Fibroblast of lung (primary cell): ENCODE measurements at places on chromosomes 6 and 20. TPM values are rescaled to one million over a fixed set of nuclear protein-coding genes. Genes with fewer than 3 reads are reported as not detected.

The CSTF1 gene
- polyA plus RNA-seq, result 55.2 and 68.6 TPM in 2 replicates

GRCh38 chr6:635233-635632 lies 21.7 kb downstream of the HUS1B start:
- no peaks in the 10 kb centered on the region for H3K36me3 ChIP-seq
- no peaks in the 10 kb centered on the region for H3K4me1 ChIP-seq
- no peaks in the 10 kb centered on the region for H3K27me3 ChIP-seq
- no peak overlapping the region for H3K27ac ChIP-seq
- no peak for DNase-seq

- no peaks in the 10 kb centered on the region for H3K36me3 ChIP-seq
- H3K27ac ChIP-seq, result no peak overlapping the region
- no peak overlapping the region for H3K4me3 ChIP-seq
- peaks cover 7% of the 10 kb centered on the region for H3K4me1 ChIP-seq
- H3K27me3 ChIP-seq, result no peaks in the 10 kb centered on the region
- peak; percentile 49 for DNase-seq
Observed at GRCh38 chr6:105804424-105804823, 281.7 kb upstream of the PRDM1 start.

DNA sequence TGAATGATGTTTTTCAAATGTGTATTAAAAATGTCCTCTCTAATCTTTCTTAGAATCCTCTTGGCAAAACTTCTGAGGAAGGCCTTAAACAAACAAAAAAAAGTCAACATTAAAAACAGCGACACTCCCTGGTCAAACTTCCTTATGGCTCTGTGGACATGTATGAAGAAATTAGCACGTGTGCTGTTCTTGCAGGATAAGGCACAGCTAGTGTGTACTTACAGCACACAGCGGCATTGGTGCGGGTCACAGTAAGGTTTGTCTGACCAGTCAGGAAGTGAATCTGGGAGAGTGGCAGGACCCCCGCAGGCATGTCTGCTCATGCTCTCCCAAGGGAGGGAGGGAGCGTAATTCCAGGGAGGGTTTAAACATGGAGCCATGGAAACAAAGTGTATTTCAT lies 38.8 kb downstream of the SLC22A1 start:
- no peak overlapping the region for H3K27ac ChIP-seq
- no peaks in the 10 kb centered on the region for H3K4me1 ChIP-seq

GRCh38 chr6:132812756-132813172 lies 1.6 kb upstream of the RPS12 start:
- H3K27ac ChIP-seq, result peak overlapping the region; percentile 87
- peaks cover 8% of the 10 kb centered on the region for H3K36me3 ChIP-seq
- peak overlapping the region; percentile 81 for H3K4me3 ChIP-seq
- no peak for DNase-seq
- peaks cover 5% of the 10 kb centered on the region for H3K27me3 ChIP-seq

DNA sequence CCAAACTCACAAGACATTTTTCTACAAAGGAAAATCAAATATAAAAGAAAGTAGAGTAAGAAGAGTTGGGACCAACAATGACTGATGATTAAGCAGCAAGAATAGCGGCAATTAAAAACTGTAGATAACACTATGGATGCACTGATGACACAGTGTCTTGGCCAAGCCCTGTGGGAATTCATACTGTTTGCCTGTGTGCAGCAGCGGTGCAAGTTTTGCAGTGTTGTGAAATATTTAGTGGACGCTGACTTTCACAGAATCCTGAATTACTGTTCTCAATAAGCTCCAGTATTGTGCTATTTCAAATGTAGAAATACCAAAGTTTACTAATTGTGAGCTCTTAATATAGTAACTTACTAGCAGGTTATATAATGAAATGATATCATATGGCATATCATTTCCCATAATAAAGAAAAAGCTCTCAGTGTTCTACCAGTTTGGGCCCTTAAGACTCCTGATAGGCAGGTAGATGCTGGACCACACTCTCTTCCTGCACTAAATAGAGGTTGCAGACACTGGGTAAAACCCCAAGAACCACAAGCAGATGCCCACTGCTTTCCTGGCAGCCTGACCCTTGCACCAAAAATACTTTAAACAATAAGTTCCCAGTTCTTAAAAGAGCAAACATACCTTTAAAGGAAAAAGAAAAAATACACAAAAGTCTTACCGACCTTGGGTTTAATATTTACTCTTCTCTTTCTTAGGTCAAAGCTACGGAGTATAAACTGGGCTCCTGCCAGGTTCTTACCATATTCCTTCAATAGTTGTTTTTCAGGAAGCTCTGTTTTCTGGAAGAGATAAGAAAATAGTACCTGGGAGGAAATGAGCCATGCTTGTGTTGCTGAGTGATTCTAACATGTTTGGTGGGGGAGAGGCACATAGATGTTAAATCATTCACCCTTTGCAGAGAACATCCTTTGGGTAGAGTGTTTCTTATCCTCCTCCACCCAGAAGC lies 41.6 kb downstream of the ANKEF1 start:
- H3K27ac ChIP-seq, result no peak overlapping the region
- H3K4me1 ChIP-seq, result peaks cover 19% of the 10 kb centered on the region
- H3K4me3 ChIP-seq, result no peak overlapping the region
- no peaks in the 10 kb centered on the region for H3K36me3 ChIP-seq
- peak; percentile 9 for DNase-seq

DNA sequence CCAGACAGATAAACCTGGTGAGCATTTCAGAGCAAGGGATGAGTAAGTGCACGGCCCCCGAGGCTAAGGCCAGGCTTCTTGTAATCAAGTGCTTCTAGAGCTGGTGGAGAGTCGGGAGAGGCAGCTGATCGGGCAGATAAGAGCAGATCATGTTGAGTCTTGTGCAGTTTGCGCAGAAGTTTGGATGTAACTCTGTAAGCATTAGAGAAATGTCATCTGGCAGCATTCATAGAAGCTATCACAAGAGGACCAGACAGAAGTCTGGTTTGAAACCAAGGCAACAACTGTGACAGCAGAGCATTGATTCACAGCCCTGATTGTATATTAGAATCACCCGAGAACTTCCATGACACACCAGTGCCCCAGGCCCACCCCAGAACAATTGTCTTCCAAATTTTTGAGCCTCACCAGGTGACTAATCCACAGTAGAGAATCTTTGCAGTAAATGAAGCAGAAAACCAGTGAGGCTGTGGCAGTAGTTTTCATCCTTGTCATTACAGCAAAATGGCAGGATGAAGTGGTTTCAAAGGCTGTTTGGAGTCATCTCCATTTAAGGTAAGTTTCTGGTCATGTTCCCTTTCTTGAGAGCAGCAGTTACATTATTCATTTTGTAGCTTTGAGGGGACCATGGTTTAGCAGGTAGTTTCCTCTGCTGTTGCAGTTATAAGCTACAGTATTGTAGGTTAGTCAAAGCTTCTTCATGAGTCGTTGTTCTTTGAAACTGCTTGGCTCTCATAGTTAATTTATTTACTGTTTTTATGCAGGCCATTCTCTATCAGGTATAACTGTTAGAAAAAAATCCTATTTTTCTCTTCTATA lies 84.1 kb downstream of the RNF217 start:
- no peak overlapping the region for H3K4me3 ChIP-seq
- no peak overlapping the region for H3K27ac ChIP-seq
- no peaks in the 10 kb centered on the region for H3K27me3 ChIP-seq
- peaks cover 2% of the 10 kb centered on the region for H3K4me1 ChIP-seq
- DNase-seq, result no peak

DNA sequence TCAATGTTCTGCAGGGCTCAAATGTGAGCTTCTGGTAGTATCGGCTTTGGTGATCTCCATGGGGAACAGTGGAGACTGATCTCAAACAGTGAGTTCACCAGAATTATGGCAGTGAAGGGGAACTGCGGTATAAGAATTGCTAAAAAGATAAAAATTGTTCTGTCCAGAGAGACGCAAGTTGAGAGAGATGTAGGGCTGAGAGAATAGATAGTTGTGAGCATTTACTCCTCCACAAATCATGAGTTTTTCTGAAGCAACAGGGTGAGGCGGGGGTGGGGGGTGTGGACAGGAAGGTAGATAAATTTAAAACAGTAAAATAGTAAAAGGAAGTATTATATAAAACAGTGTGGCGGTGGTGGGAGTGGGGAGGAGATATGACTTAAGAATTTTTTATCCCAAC lies 98.6 kb upstream of the NEDD9 start:
- no peak for DNase-seq
- H3K4me1 ChIP-seq, result peaks cover 3% of the 10 kb centered on the region
- H3K4me3 ChIP-seq, result no peak overlapping the region
- no peak overlapping the region for H3K27ac ChIP-seq

DNA sequence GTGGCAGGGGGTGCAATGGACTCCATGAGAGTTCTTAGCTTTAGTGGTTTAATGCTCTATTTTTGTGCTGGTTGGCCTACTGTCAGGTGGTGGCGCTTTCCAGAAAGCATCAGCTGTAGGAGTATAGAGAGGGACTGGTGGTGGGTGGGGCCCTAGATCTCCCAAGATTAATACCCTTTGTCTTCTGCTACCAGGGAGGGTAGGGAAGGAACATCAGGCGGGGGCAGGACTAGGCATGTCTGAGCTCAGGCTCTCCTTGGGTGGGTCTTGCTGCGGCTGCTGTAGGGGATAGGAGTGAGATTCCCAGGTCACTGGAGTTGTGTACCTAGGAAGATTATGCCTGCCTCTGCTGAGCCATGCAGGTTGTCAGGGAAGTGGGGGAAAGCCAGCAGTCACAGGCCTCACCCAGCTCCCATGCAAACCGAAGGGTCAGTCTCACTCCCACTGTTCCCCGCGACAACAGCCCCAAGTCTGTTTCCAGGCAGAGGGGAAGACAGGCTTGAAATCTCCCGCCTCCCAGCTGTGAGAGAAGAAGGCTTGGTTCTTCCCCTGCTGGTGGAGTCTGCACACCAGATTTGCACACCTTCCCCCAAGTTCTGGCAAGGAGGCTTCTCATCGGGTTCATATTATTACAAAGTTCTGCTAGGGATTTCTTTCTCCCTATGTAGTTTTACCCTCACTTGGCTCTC lies 46.7 kb upstream of the PKIB start:
- H3K4me3 ChIP-seq, result no peak overlapping the region
- no peaks in the 10 kb centered on the region for H3K36me3 ChIP-seq
- H3K27me3 ChIP-seq, result no peaks in the 10 kb centered on the region
- no peaks in the 10 kb centered on the region for H3K4me1 ChIP-seq
- no peak overlapping the region for H3K27ac ChIP-seq

DNA sequence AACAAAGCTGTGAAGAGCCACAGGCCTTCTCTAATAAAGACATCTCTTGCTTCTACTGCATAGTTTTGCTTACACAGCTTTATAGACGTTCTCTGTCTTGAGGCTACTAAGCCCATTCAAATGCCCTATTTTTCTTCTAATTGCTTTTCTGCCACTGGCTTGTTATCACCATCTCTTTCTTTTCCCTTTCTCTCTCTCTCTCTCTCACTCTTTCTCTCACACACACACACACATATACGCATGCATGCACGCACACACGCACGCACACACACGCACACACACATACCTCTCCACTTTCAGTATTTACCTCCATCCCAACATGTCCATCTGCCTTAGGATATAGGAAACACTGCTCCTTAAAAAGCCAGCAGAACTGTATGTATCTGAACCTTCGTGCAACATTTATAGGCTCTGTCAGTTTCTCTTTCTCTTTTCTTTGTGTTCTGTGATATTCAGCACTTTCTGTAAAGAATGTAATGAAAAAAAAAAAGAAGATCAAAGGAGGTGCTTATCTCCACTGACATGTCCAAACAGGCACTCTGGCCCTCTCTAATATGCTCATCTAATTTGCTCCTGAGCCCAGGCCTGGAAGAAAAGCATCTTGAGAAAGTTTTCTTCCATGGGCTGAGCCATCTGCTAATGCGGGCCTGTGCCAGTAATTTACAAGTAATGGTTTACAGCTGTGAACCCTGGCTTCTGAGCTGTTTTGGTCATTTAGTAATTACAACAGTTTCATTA lies 1046.7 kb upstream of the MAP3K7 start:
- no peaks in the 10 kb centered on the region for H3K27me3 ChIP-seq
- DNase-seq, result peak; percentile 1
- no peak overlapping the region for H3K4me3 ChIP-seq
- no peaks in the 10 kb centered on the region for H3K36me3 ChIP-seq

The PSMB9 gene
- 43.0 and 75.0 TPM in 2 replicates for polyA plus RNA-seq

DNA sequence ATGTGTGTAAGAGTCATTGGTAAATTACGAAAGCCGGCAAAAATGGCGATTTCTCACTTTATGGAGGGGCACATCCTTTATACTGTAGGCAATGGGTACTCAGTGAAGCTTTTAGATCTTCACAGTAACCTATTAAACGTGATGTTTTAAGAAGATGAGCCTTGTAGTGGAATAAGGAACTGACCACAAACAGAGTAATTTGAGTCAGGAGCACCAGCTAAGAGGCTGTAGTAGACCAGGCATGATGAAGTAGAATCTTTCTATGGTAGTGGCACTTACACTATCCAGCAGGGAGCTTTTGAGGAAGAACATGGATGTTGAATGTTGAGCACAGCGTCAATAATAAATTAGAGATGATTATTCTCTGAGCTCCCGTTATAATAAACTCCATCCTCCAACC lies 65.9 kb downstream of the HIVEP2 start:
- H3K36me3 ChIP-seq, result no peaks in the 10 kb centered on the region
- H3K27ac ChIP-seq, result no peak overlapping the region
- H3K4me3 ChIP-seq, result no peak overlapping the region
- peaks cover 2% of the 10 kb centered on the region for H3K4me1 ChIP-seq

- no peaks in the 10 kb centered on the region for H3K4me1 ChIP-seq
- no peak for DNase-seq
- H3K27ac ChIP-seq, result no peak overlapping the region
Observed at GRCh38 chr6:122576888-122577287, 33.3 kb upstream of the PKIB start.

The GCNT2 gene
- polyA plus RNA-seq, result 1.3 and 1.4 TPM in 2 replicates

DNA sequence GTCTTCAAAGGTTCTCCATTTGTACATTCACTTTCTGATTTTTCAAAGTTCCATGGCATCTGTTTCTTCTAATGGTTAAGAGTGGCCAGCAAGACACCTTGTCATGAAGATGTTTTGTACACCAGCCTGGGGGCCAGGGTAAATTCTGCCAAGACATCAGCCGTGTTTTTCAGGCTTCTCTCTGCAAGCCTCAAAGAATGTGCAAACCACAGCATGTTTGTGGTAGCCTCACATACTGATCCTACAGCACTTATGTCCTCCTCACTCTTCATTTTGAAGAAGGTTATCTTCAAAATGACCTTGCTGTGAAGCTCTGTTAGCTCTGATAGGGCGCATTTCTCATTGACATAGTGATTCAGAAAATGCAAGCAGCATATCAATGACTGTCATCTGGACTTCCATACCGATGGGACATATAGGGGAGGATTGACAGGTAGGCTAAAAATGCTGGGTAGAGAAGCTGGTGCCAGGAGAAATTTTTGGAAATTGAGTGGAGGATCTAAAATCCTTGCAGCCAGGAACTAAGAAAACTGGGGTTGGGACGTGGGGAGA lies 59.3 kb upstream of the SPTLC3 start:
- no peaks in the 10 kb centered on the region for H3K27me3 ChIP-seq
- H3K4me3 ChIP-seq, result no peak overlapping the region
- H3K36me3 ChIP-seq, result no peaks in the 10 kb centered on the region
- peak; percentile 27 for DNase-seq

The TRIM31 gene
- not detected in 2 replicates for polyA plus RNA-seq

DNA sequence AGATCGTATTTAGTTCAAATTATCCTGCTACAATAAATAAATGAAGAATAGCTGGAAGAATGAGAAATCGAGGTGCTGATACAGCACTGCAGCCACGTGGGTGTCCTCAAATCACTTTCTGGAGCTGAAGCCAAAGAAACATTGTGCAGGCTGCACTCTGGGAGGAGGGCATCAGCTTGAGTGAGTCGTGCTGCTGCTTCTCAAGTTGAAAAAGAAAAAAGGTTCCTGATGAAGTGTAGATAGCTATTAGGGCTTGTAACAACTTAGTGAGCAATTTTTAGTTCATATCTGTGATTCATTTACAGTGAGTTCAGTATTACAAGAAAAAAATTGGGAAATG lies 40.5 kb downstream of the DSE start:
- peak; percentile 72 for DNase-seq
- no peaks in the 10 kb centered on the region for H3K27me3 ChIP-seq
- H3K4me1 ChIP-seq, result peaks cover 6% of the 10 kb centered on the region
- no peaks in the 10 kb centered on the region for H3K36me3 ChIP-seq
